Stimulated activated CD4-positive, alpha-beta T cell treated with anti-CD3 and anti-CD28 coated beads, TNF-alpha, amount 100 ng/mL, for 1 hour (primary cell): ENCODE measurements at places on chromosomes 3 and 15.

DNA sequence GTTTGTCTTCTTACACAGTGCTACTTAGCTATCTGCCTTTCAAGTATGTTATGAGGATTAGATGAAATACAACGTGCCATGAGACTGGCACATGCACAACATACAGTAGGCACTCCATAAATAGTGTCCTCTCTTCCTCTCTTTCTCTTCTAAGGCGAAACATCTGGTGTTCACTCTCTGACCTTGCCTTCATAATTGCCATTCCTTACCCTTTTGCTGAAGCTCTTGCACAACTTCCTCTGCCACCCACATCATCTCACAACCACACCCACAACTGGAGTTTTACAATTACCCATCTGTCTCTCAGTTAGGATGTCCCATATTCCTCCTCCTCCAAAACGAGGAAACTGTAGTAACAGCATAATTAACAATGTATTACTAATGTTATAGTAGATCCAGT lies 26.4 kb upstream of the ACP3 start:
- DNase-seq = no peak

DNA sequence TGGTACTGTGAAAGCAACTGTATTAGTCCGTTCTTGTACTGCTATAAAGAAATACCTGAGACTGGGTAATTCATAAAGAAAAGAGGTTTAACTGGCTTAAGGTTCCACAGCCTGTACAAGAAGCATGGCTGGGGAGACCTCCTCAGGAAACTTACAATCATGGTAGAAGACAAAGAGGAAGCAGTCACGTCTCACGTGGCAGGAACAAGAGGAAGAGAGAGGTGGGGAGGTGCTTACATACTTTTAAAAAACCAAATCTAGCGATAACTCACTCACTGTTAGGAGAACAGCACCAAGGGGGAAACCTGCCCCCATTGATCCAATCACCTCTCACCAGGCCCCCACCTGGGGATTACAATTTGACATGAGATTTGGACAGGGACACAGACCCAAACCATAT lies 48.9 kb downstream of the IQGAP1 start:
- no peak for DNase-seq

DNA sequence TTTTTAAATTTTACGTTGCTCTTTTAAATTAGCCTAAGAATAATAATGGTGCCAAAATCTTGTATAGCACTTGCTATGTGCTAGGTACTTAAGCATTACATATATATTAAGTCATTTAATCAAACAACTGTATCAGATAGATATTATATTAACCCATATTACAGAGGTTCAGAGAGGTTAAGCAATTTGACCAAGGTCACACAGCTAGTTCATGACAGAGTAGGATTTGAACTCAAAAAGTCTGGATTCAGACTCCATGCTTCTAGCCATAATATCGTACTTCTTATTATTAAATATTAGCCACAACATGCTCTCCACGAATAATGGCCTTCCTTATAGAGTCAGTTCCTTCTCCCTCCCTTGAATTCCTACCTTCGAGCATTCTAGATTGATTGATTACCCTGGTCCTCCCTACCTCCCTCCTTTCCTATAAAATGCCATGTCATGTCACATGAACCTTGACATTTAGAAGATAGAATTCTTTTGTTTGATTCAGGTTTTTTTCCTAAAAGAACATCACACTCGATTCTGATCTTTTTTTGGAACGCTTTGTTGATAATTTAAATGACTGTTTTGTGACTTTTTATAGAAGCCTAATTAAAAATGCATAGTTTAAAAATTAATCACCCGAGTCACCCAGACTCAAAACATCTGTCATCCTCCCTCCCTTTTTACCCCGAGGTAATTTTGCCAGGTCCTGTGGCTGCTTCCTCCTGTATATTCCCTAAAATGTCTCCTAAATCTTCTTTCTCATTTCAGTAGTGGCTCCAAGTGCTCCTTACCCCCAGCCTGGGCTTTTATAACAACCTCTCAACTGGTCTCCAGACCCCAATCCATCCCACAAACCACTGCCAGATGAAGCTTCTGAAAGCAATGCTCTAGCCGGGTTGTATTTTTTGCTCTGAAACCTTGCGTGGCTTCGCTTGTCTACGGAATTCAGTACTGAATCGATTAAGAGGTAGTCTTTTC lies 8.5 kb upstream of the PSMD6 start:
- no peak for DNase-seq

GRCh38 chr15:60781211-60781713 lies 302.3 kb upstream of the ICE2 start:
- DNase-seq = no peak

GRCh38 chr15:25250011-25250596 lies 188.7 kb downstream of the UBE3A start:
- DNase-seq = no peak

DNA sequence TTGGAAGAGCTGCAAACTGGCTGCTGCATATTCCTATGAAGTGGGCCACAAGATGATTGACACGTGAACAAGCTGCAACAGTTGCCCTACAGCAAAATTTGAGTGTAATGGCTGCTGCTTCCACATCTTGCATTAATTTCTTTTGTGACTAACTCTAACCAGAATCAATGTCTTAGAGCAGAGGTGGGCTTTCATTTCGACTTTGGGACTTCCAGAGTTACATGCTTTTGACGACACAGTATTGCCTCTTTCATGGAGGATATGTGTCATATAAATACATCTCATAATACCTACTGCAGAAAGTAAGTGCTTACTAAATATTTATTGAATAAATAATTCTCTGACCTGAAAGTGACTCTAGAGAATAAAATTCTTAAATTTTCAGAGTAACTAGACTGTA lies 340.7 kb upstream of the KCNH8 start:
- no peak for DNase-seq

DNA sequence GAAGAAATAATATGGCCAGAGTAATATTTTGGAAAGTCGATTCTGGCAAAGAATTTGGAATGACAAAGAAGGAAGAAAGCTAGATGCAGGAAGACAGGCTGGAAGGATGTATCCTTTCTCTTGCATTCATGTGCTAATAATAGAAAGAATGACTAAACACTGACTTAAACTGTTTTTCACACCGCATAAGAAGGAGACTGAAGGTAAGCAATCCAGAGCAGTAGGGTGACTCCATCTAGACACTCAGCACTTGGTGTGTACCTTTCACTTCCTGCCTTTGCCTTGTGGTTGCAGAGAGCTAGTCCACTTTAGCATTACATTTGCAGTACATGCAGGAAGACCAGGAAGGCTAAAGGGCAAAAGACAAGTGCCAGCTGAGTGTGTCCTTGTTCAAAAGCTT lies 234.6 kb downstream of the RBMS3 start:
- DNase-seq = no peak

DNA sequence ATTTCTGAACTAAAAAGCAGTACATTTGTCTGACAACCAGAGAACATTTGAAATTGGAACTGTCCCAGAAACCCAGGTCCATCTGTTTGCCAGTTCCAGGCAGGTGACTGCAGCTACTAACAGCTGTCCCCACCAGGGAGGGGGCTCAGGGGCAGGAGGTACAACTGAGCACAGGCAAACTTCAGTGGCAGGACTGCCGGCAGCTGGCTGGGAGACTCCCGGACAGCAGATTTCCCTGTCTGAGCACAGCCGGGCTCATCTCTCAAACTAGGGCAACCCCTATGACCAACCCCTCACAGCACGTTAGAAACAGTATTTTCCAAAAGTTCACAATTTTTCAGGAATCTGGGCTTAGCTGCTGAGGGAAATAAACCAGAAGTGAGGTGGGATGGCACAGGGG lies 88.8 kb downstream of the MEGF11 start:
- DNase-seq = no peak
